ENCODE measurements at places on chromosomes 12 and 14.

DNA sequence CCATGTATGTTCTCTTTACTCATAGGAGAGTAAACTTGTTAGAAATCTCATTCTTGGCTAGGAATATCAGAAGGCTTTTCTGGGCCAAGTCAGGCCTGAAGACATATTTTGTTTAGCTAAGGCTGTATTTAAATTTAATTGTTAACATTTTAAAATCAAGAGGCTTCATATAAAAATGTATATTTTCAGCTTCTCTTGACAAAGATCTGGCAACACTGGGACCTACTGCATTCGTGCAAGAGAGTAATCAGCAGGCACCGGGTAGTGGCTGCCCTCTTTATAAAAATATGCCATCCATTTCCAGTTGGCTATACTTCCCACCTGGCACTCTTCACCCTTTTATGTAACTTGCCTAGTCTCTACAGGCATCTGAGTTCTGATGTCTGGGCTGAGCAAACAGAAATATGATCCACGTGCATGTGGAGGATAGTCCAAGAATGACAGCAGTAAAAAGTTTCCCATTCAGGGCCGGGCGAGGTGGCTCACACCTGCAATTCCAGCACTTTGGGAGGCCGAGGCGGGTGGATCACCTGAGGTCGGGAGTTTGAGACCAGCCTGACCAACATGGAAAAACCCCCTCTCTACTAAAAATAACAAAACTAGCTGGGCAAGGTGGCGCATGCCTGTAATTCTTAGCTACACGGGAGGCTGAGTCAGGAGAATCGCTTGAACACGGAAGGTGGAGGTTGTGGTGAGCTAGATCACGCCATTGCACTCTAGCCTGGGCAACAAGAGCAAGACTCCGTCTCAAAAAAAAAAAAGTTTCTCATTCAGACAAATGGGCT lies 2.0 kb upstream of the SOS2 start:
- no peak for DNase-seq

GRCh38 chr14:71399057-71399487 lies 491.8 kb downstream of the PCNX1 start:
- no peak for DNase-seq

GRCh38 chr14:88477513-88478250 lies 77.1 kb downstream of the PTPN21 start:
- DNase-seq, result no peak

- DNase-seq, result no peak
These were observed 181.9 kb upstream of the SLC38A2 start for GRCh38 chr12:46554460-46554859.

DNA sequence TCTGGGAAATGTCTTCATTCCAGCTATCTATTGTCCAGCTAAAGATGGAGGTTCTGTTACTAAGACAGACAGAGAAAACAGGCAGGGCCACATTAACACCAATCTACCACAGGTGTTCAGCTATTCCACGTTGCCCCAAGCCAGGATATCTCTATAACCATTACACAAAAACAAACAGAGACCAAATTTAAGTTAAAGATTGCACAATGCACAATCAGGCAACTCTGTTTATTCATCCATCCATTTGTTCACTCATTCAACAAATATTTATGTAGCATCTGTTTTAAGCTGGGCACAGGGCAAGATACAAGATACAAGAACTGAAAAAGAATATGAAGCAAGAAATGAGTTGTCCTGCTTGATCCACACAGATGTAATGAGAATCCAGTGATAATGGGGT lies 629.0 kb downstream of the MED13L start:
- peak; percentile 32 for DNase-seq

- DNase-seq, result no peak
These were observed 1.9 kb downstream of the BRI3BP start for GRCh38 chr12:124995200-124995961.

- DNase-seq, result no peak
These were observed 50.8 kb downstream of the NTN4 start for GRCh38 chr12:95739561-95740313.
